Eye (tissue), 1 donor: ENCODE measurements at places on chromosomes 13 and 19.

DNA sequence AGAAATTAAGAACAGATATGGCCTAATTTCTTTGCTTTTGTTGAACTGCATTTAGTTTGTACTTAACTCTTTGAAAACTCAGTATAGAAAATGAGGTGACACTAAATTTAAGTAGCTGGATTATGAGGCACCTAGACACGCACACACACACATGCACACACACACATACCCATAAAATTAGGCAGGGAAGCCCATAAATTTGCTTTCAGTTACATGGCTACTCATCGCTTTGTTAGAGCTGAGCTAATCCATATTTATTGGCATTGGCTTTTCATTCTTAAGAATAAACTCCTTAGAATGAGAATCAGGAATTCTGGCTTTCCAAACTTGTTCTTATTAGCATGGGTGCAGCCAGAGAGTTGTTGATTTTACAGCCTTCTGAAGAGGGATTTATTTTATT is 61.7 kb upstream of the MBNL2 start:
- no peak for DNase-seq

DNA sequence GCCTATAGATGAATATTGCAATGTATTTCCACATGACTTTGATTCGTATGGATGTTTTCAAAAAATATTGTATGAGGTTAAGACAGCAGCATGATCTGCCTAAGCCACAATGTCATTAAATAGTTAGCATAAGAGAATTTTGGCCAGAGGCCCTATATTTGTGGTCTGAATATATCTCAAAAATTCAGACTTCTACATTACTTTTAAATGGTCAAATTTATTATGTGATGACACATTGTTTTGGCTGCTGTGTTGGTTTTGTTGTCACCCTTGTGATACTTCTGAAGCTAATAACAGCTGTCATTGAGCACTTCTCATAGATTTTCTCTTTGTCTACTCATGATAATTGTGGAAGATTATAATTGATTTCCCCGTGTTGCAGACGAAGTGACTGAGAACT is 288.2 kb downstream of the MYO16 start:
- no peak for DNase-seq

GRCh38 chr19:44943801-44944249 is 1.8 kb downstream of the APOC4 start:
- DNase-seq = no peak

GRCh38 chr19:46023311-46023779 is 492 bp upstream of the PGLYRP1 start:
- no peak for DNase-seq

DNA sequence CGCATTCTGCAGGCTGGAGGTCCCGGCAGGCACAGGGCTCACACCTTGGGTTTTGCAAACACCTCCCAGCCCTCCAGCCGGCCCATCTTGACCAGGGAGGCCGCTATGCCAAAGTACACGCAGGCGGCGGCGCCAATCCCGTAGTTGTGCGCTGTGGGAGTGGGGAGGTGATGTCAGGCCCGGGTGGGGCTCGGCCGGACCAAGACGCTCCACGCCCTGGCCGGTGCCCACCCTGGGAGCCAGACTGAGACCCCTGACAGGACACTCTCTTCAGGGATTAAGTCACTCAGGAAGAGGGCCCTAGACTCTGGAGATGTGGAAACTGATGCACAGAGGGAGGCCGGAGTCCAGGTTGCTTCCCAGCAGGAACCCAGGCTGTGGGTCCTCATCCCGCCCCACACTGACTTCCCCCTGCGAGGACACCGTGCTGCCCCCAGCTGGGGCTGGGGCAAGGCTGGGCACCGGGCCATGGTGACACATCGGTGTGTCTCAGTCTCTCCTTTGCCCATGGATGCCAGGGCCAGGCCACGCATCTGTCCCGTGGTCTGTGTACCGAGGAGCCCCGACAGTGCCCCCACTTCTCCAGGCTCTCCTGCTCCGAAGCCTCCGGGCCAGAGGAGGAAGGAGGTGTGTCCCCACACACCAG is 8.8 kb downstream of the NDUFA11 start:
- DNase-seq = no peak
